NCI-H1092 (cell line): ENCODE measurements at places on chromosomes 1 and 21.

GRCh38 chr1:119453021-119453420, 38.1 kb downstream of the HSD3B2 start:
- no peak for DNase-seq

GRCh38 chr1:24767351-24767750, 22.1 kb downstream of the CLIC4 start:
- DNase-seq, result no peak

- DNase-seq, result no peak
These were observed 19.2 kb upstream of the EVA1B start for GRCh38 chr1:36342426-36343185.

- peak; percentile 32 for DNase-seq
These were observed 43.4 kb upstream of the RHOU start for GRCh38 chr1:228691926-228692325.

- DNase-seq, result no peak
These were observed 70.9 kb upstream of the EDEM3 start for GRCh38 chr1:184825571-184825970.

DNA sequence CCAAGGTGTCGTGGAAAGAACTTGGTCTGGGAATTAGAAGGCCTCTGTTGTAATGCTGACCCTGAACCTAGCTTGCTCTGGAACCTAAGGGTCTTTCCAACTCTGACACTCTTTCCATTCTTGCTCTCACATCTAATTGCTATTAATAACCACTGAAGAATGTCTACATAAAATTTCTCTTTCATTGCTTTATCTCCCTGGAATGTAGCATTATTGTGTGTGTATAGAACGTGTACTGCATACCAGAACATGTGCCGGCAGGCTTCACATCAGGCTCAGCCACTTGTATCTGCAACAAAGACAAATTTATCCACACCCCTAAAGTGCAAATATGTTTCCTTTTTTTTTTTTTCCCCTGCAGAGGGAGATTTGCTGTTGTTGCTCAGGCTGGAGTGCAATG, 13.9 kb upstream of the LAX1 start:
- DNase-seq, result no peak

DNA sequence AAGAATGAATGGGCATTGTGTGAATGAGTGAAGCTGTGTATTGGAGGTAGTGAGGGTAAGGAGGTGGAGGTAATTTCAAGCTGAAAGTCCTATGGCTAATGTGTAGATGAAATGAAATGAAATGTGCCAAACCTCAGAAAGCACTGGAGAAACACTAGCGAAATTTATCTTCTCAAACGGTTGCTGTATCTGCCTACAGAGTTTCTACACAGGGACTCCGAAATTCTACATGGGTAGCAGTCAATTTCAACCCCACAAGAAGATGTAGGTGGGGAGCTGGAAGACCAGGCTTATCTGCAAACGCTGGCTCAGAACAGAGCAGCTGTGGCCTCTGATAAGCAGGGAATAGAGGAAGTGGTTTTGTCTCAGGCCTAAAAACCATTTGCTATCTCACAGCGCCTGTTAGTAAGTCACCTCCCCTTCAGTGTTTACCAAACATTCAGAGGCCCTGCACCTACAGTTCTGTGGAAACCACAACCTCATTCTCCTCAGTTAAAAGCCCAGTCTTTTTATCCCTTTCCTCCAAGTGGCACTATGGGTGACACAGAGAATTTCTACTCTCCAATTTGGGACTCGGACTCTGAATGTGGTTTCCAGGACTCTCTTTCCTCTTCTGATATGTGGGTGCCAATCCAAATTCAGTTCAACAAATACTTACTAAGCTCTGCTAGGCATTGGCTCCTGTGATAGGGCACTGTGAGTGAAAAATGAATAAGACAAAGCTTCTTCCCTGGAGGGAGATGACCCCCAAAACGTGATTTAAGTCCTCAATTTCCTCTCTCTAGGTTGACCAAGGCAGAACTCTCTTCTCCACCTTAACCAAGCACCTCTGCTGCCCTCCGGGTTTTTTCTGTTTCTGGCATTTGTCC, 17.2 kb upstream of the SLAMF6 start:
- no peak for DNase-seq

GRCh38 chr21:38930853-38931252, 125.1 kb downstream of the ETS2 start:
- no peak for DNase-seq

DNA sequence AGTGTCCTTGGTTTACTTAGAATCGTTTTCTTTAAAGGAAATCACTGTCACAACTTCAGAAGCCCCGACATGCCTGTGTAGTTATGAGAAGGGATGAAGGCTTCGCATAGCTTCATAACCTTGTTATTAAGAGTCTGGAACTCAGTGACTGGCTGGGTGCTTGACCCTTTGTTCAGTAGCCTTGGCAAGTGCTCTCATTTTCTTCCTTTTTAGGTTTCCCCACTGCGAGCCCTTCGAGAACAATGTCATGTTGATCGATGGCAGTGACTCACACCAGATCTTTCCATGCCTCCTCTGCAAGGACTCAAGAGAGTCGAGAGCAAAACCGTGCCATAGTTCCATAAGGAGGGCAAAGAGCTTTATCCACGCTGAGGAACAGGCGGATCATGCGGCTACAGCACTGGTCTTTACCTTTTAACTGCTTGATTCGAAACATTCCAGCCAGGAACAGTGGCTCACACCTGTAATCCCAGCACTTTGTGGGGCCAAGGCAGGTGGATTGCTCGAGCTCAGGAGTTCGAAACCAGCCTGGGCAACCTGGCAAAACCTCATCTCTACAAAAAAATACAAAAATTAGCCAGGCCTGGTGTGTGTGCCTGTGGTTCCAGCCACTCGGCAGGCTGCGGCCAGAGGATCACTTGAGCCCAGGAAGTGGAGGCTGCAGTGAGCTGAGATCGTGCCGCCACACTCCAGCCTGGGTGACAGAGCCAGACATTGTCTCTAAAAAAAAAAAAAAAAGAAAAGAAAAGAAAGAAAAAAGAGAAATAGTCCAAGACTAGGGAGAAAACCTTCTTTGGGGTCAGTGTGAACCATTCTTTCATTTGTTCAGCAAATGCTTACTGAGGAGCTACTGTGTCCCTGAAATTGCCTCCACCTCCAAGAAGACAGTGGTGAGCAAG, 95.4 kb upstream of the ERRFI1 start:
- DNase-seq, result no peak

DNA sequence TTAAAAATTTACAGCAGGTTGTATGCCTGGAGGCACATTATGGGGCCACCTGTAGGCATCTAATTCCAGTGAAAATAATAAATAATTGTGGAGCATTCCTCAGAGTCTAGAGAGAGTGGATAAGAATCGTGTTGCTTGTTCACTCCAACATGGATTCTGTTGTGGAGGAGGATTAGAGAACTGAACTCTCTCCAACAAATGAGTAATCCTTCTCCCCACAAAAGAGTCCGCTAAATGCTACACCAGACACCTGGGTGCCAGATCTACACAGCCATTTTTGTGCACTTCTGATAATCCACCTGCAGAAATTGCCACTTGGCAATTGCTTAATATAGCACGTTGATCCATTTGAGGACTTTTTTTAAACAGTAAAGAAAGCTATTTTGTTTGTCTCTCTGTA, 113.7 kb upstream of the DPYD start:
- no peak for DNase-seq

DNA sequence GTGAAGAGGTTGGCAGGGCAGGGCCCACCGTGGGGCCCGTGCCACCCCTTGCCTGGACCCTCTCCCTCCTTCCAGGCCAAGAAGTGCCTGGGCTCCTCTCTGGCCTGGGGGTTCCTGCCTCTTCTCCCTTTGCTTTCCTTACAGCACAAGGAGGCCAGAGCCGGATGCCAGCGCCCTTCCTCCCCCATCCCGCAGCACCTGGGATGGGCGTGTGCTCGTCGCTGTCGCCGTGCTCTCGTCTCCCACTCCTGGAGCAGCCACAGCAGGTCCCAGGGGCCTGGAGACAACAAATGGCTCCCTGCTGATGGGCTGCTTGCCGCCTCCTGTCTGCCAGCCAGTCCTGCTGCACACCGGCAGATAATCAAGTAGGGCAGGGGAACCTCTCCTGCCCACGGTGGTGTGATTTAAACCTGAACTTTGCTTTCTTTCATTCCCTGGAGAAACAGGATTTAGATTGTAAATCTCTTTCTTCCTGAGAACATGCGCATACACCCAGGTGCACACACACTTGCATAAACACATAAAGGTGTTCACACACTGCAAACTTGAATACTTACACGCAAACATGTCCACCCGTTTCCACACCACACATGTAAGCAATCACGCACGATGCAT, 50.8 kb upstream of the POU3F1 start:
- DNase-seq, result no peak

DNA sequence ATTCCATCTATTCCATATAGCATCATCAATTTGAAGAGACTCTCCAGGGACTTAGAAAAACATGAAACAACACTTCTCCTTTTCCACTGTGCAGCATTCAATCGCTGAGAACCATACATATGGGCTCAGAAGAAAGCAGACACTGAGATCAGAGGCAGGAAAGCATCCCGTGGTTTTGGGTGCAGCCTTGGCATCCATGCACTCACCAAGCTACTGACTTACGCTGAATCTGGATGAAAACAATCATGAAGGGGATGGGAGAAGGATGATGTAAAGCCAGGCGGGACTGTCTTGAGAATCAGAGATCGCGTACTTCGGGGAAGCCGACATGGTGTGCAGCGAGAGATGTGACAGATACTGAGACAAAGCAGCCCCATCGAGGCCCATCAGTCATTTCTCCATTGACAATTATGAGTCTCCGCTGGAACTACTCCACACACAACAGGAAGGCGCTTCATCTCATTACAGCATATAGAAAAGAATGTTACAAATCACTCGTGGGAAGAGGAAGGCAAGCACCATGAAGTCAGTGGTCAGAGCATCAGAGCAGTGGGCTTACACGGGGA, 2.3 kb upstream of the TIAM1 start:
- no peak for DNase-seq

DNA sequence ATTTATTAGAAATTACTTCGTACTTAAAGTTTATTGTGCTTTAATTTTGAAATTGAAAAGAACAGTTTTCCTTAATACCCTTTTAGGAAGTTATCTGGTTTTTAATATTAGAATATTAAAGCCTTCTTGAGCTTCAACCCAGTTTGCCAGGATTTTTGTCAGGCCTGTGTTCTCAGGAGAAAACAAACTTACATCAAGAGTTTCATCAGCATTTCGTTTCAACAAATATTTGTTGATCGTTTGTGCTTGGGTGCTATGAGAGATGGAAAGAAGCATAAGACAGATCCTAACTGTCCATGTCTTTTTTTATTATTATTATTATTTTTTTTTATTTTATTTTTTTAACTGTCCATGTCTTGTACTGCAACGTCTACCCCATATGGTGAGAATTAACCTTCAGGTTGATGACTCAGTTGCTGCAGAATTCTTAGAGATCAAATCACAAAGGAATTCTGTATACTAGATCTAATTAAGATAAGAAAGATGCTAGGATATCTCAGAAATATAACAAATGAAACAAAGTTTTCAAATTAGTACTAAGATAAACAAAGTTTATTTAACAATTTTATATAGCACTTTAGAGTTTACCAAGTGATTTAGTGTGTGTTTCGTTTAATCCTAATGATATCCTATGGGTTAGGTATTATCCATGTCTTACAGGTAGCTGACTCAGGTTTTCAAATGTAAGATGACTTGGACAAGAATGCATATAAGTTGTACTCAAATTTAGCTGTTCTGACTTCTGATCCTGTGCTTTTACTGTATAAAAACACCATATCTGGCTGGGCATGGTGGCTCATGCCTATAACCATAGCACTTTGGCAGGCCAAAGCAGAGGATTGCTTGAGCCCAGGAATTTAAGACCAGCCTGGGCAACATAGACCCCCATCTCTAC, 14.3 kb downstream of the FBXO28 start:
- DNase-seq, result no peak

DNA sequence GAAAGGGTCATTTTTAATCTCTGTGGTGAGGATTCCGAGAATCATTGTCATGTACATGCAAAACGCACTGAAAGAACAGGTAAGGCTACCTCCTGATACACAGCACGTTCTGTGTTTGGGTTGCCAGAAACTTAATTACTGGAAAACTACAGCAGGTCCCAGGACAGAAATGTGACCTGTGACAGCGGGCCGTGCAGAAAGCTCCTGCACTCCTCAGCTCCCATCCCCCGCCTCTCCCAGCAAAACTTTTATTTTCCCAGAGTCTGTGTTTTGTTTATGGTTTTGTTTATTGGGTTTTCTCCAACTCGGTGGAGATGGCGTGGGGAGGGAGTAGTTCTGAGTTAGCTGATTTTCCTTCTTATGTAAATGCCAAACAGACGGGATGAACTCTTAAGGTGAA, 44.7 kb downstream of the SLC44A3 start:
- no peak for DNase-seq

DNA sequence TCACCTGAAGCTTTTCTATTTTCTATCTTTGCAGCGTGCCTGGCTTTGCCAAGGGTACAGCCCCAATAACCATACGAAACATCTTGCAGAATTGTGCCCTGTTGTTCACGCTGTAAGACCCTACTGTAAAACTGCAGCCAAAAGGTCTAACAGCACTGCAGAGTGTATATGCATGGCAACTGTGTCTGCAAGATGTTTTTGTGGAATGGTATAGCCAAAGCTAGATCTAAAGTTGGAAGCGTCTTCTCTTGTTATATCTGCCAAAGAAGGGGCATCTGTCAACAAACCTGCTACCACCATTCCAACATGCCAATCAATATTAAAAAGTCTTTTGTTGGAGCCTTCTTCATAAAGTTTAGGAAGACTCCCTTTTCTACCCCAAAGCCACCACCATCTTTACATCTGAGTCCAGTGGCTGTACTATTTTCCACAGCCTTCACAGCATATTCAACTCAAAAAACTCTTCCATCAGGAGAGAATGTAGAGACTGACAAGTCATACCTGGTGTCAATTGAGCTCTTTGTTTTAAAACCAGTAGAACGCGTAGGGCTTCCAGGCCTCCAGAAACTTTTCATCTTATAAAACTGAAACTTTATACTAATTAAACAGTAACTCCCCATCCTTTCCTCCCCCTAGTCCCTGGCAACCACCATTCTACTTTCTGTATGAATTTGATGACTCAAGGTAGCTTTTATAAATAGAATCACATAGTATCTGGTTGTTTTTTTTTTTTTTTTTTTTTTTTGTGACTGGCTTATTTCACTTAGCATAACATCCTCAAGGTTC, 40.0 kb downstream of the ZSCAN20 start:
- DNase-seq, result no peak

DNA sequence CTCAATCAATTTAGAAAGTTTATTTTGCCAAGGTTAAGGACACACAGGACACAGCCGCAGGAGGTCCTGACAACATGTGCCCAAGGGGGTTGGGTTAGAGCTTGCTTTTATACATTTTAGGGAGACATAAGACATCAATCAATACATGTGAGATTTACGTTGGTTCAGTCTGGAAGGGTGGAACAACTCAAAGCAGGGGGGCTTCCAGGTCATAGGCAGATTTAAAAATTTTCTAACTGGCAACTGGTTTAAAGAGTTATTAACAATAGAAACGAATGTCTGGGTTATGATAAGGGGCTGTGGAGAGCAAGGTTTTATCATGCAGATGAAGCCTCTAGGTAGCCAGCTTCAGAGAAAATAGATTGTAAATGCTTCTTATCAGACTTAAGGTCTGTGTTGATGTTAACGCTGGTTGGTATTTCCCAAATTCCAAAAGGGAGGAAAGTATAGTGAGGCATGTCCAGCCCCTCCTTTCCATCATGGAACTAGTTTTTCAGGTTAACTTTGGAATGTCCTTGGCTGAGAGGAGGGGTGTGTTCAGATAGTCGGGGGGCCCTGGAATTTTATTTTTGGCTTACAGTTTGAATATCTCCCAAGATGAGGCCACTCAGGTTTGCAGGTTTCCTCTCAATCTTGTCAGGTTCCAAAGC, 31.0 kb upstream of the TGFBR3 start:
- no peak for DNase-seq

GRCh38 chr21:29763674-29764073, 176.1 kb downstream of the GRIK1 start:
- no peak for DNase-seq
